Right renal cortex interstitium (tissue), 3 donors: ENCODE measurements at places on chromosomes 1 and 21. TPM values are rescaled to one million over a fixed set of nuclear protein-coding genes. Genes with fewer than 3 reads are reported as not detected.

The SEMA4A gene
- 14.8 TPM for polyA plus RNA-seq

- DNase-seq = no peak
These were observed 151.0 kb upstream of the C1orf87 start for GRCh38 chr1:60224523-60224922.

- no peak for DNase-seq
These were observed 50.7 kb upstream of the IRF2BP2 start for GRCh38 chr1:234660536-234661316.

GRCh38 chr1:47238935-47239592 is 7.0 kb upstream of the TAL1 start:
- DNase-seq = no peak

The OR2L3 gene
- not detected for polyA plus RNA-seq

GRCh38 chr1:111629190-111629954 is 9.8 kb downstream of the RAP1A start:
- DNase-seq = no peak
